HCEC 1CT (cell line): ENCODE measurements at places on chromosomes 7 and 10.

- DNase-seq = no peak
These were observed 163.3 kb downstream of the MAD1L1 start for GRCh38 chr7:2069472-2069860.

DNA sequence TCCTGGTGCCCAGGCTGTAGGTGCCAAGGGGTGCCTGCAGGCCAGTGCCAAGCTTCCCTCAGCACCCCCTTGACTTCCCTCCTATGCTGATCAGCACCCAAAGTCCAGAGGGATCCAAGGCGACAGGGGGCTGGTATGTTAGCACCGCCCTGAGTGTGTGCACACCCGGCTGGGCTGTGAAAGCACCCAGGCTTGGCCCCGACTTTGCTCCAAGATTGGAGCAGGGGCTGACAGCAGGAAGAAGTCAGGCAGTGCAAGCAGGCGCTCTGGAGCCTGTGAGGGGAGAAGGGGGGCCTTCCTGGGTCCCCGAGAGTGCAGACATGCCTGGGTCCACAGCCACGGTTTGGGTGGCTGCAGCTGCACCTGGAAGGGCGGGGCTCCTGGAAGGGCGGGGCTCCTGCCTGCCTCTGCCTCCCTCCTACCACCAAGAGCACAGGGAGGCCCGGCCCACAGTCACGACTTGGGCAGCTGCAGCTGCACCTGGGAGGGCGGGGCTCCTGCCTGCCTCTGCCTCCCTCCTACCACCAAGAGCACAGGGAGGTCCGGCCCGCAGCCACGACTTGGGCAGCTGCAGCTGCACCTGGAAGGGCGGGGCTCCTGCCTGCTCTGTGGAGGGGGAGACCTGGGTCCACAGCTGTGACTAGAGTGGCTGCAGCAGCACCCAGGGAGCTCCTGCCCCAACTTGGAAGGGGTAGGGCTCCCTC lies 30.2 kb upstream of the ZMYND11 start:
- no peak for DNase-seq

DNA sequence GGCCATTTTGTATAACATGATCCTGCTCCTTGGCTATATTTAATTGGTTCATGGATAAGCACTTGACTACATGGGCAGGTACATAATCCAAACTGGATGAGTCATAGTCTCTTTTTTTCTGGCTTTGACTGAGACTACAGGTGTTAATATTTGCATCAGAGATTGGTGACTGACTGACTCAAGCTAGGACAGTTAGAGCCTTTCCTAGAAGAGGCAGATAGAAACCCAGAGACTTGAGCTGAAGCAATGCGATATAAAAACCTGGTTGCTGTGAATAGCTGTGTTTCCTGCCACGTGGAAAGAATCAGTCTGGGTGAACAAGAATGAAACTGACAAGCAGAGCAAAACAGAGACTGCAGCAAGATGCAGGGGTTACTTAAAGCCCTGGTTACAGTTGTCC lies 81.0 kb downstream of the SAMD9 start:
- DNase-seq = no peak

GRCh38 chr10:89428877-89429276 lies 14.5 kb downstream of the IFIT5 start:
- no peak for DNase-seq

- DNase-seq = no peak
These were observed 9.3 kb upstream of the MYL7 start for GRCh38 chr7:44150466-44150832.

DNA sequence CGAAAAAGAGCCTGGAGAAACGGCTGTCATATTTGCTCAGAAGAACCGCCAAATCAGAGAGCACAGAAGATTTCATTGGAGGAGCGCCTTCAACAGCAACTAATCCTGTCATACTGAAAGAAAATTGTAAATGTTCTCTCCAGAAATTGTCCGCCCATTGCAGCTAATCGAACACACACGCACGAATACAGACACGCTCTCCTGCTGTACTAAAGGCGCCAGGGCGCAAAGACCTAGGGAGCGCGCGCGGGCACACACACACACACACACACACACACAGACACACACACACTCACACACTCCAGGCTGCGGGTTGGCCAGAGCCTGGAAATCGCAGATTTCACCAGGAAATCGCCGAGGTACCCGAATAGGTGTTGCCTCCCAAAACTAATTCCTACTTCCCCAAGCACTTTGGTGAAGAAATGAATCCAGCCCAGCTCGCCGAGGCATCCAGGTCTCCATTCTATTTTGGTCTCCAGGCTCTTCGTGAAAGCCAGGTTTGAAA lies at the start of gene CHRM2:
CHRM2 (plus strand) TSS at position 157 of the 505 bp plus-strand sequence. CDS start 146,214 bp downstream, outside the sequence.
- peak; percentile 12 for DNase-seq

DNA sequence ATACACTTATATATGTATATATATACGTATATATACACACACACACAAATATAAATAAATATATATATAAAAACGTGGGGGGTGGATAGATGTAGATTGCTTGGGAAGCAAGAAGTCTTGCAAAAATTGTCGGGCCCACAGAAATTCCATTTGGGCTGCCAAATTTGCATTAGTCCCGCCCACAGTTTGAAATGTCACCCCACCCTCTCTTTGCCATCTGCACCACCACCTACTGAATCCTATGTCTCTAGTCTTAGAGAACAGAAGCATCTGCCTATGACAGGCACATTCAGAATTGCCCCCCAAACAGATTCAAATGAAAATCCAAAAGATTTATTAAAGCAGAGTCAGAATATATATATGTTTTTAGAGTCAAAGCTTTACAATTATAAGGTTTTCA lies 25.6 kb upstream of the CACNA2D1 start:
- no peak for DNase-seq

- DNase-seq = no peak
These were observed 101.5 kb upstream of the DIP2C start for GRCh38 chr10:790821-791551.

- peak; percentile 30 for DNase-seq
These were observed 52.8 kb upstream of the SEC61G start for GRCh38 chr7:54811846-54812254.

GRCh38 chr7:13057462-13058200 lies 370.2 kb downstream of the ARL4A start:
- DNase-seq = no peak

DNA sequence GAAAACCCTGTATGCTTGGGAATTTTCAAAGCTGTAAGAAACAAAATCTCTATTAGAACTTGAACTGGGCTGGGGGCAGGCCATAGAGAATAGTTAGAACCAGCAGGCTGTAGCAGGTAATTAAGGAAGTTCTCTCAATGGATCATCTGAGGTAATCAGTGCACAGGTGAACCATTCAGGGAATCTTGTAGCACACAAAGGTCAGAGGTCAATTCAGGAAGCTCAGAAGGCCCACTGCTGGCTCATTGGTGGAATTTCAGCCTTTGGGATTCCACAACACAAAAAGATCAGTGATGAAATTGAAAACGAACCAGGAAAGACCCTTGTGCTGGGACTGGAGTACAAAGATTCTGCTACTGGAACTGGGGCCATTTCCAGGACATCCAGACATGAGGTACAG lies 82.0 kb downstream of the TMEM168 start:
- DNase-seq = no peak

GRCh38 chr10:84059526-84059925 lies 79.8 kb upstream of the GHITM start:
- DNase-seq = no peak

DNA sequence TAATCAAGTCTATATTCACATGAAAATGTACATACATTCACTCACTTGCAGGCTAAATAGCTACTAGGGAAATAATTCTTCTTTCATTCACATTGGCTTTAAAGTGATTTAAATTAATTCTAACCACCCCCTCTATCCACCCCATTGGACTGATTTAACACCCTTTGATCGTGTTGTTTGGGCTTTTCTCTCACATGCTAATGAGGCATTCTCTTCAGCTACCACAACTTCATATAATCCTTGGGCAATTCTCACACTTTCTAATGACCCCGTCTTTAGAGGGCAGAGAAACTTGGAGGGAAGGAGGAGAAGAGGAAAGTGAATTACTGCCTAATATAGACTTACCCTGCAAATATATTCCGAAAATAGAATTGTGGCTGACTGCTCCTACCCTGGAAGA lies 24.6 kb downstream of the GRM3 start:
- no peak for DNase-seq

- no peak for DNase-seq
These were observed 162.9 kb downstream of the SEMA3D start for GRCh38 chr7:85023916-85024315.

DNA sequence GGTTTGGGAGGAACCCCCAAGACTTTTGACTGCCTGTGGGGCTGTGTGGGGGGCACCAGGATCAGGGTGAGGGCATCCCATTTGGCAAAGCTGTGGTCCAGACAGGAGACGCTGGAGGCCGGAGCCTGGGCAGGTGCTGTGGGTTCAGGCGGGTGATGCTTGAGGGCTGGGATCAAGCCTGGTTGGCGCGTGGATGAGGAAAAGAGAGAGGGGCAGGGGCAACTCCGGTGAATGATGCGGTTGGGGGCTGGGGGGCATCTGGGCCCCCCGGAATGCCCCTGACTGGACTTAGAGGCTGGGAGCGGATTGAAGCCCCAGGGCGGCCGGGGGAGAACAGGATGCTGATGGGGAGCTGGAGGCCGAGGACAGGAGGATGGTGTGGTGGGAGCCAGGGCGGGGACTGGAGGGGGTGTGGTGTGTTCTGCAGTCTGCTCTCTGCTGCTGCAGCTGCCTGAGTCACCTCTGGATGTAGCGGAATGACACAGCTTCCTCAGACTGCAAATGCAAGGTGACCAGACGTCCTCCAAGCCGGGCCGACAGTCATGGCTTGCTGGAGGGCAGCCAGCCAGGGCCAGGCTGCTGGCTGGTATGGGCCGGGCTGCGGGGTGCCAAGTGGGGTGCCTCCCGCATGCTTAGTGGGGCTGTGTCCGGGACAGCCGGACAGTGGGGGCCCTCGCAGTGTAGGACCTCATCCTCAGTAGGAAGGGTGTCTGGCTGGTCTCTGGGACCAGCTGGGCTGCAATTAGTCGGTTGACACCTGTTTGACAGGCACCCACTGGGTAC lies 3.2 kb downstream of the MAFK start:
- DNase-seq = peak; percentile 81

DNA sequence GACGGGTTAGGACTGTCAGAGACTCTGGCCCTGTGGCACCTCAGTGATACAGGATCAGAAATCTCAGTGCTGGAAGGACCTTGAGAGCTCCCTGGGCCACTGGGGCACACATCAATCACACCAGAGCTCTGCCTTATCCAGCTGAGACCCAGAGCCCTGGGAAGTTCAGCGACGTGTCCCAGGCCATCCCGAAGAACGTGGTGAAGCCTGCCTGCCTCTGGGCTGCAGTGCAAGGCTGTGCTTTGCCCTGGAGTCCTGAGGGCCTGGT lies 79.8 kb upstream of the MGMT start:
- DNase-seq = no peak

DNA sequence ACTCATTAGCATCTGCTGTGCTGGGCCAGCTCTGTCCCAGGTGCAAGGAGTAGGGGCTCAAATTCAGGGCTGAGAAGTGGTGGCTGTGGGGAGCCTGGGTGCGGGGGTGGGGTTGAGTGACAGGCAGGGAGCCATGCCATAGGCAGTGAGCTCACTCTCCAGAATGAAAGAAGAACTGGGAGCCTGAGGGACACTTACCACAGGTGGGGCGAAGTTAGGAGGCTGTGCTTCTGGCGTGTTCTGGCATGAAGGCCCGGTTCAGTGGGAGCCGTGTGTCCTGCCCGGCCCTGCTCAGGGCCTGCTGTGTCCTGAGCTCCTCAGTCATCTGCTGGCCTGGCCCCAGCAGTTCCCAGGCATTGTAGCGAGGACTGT lies 62.5 kb downstream of the MKI67 start:
- DNase-seq = no peak

- DNase-seq = peak; percentile 15
These were observed 649.7 kb upstream of the ANKRD30A start for GRCh38 chr10:36475746-36476145.

GRCh38 chr10:58784361-58784760 lies 271.7 kb downstream of the BICC1 start:
- peak; percentile 28 for DNase-seq

DNA sequence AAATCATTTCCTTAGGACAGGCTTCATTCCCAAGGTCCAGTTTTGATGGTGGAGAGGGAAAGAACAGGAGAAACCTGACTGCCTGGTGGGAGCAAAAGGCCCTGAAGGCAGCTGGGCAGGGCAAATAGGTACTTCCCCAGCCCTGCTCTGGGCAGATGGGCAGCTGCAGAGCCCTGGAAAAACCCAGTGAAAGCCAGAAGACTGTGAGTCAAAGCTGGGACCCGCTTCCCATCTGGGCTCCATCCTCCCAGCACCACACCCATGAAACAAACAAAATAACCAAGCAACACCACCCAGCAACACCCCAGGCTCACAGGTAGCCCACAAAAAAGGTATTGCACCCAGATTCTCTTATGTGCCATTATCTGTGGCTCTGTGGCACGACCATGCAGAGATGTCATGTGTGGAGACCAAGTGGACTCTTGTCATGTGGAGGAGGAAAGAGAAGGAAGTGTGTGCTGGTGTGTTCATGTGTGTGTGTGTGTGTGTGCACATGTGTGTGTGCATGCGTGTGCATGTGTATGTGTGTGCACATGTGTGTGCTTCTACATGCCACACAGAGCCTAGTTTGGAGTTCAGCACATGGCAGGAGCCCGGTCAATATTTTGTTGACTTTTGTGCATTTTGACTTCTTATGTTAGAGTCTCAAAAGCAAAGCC lies 9.8 kb downstream of the CLRN3 start:
- DNase-seq = no peak

GRCh38 chr10:62978482-62978881 lies 154.6 kb upstream of the NRBF2 start:
- no peak for DNase-seq

GRCh38 chr10:61302124-61302523 lies 151.1 kb downstream of the TMEM26 start:
- DNase-seq = no peak

GRCh38 chr10:111356571-111356970 lies 279.7 kb downstream of the ADRA2A start:
- no peak for DNase-seq

DNA sequence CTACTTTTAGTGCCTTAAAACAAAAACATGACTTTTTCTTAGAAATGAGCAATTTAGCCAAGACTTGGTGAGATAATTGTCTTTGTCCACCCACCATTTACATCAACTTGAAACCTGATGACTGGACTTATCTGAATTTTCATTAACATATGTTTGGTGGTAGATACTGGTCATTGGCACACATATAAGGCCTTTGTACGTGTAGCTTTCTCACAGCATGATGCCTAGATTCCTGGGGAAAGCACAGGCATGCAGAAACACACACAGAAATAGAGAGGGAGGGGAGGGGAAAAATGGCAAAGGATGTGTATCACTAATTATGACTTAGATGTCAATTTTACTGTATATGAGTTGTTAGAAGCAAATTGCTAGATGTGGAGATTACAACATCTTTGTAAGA lies 488.4 kb downstream of the NXPH1 start:
- no peak for DNase-seq

DNA sequence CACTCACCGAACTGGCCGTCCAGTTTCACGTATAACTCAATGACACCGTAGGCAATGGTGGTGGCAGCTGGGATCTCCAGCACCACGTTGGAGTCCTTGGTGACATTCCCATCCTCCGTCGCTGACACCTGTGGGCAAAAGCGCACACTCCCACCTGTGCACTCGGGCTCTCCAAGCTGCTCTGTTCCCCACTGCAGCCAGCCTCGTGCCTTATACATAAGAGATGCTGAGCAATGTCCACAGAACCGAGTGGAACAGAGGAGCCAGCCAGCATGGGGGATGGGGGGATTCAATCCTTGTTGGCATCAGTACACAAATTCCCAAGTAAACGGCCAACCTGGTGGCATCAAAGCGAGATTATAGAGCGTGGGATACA lies 40.0 kb downstream of the GSDME start:
- DNase-seq = no peak
